ENCODE measurements at places on chromosomes 7 and 10.

- no peak for DNase-seq
Observed at GRCh38 chr10:65894961-65895360, 1030.9 kb upstream of the LRRTM3 start.

GRCh38 chr10:36808625-36809362 lies 316.6 kb upstream of the ANKRD30A start:
- DNase-seq, result no peak

DNA sequence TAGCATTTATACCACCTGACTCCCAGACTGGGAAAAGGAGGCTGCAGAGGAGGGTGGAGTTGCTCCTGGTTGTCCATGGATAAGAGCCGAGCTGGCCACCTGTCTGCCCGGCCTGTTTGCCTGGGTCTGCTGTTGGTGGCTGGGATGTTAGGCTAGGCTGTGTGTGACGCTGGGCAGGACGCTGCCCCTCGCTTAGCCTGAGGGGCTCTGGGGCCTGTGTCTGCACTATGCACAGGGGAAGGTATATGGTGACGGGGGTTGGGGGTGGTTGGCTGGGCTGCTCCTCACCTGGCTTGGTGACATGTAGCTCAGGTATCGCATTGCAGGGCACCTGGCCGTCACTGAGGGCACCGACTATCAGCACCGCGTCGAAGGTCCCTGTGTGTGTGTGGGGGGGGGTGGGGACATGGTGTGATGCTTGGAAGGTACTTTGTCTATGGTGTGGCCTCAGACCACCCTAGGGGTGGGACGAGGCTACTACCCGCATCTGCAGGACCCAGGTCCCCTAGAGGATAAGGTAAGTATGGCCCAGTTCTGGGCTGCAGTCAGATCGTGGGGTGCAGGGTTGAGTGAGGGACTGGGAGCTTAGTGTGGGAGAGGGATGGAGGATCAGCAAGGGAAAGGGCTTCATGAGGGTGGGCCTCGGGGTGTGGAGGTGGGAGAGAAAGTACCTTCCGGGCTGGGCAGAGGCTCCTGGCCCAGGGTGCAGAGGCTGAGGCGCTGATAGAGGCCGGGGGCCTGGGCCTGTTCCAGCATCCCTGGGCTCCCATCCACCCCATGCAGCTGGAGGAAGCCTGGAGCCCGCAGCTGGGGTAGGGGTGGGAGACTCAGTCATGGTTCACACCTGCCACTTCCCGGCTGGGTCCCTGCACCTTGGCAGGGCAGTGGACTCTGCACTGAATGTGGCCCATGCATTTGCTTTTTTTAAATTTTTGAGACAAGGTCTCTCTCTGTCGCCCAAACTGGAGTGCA lies 2.3 kb downstream of the METTL27 start:
- DNase-seq, result no peak

- DNase-seq, result no peak
Observed at GRCh38 chr10:111129363-111129762, 52.5 kb downstream of the ADRA2A start.

- no peak for DNase-seq
Observed at GRCh38 chr7:47669178-47669891, 87.4 kb upstream of the TNS3 start.

DNA sequence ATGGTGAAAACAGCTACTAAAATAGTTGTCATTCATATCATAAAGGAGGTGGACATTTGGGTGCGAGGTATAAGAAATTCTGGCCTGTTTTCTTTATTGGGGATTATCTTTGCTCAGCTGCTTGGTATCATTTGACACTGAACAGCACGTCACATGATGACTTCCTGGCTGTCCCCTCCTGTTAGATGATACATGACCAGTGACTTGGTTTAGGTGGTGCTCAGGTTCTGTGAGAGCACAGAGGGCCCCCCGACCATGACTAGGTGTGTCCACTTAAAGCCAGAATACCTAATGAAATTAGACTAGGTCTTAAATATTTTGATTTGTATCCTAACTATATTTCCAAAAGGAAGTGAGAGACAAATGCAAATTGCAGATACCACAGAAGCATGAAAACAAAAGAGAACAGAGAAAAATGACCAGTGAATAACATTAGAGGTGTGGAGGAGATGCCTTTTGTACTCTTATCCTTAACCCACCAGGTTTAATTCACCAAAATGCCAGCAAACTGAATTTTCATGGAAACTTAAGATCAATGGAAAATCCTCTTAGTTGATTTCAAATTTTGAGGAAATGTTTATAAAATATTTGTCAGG lies 50.6 kb upstream of the GJD4 start:
- no peak for DNase-seq

DNA sequence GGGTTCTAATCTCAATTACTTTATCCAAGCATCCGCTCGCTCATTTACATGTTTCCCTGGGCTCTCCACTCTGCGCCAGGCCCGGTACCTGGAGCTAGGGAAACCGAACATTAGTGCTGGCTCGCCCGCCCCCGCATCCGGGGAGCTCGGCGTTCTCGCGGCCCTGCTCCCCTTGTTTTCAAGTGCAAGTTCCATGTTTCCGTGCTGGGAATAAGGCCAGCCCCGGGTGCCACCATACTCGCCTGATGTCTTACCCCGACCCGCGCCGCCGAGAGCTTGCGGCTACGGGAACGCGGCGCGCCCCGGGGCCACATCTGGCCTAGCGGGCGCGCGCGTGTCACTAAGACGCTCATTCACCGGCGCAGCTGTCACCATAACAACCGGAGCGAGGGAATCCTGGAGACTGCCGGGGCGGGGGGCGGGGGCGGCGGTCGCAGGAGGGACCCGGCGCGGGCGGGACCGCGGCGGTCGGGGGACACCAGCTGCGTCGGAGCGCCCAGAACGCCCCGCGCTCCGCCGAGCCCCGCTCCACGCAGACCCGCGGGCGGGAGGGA lies at the start of gene NEURL1:
Gene NEURL1, plus strand, starts transcription at position 344 of the 554 bp plus-strand sequence. CDS start 683 bp downstream, outside the sequence.
- no peak for DNase-seq

- DNase-seq, result peak; percentile 48
Observed at GRCh38 chr10:79069325-79070080, 737 bp downstream of the ZMIZ1 start.

- DNase-seq, result no peak
Observed at GRCh38 chr10:62036186-62037081, 134.9 kb downstream of the ARID5B start.

GRCh38 chr10:83820033-83820432 lies 319.3 kb upstream of the GHITM start:
- DNase-seq, result no peak

DNA sequence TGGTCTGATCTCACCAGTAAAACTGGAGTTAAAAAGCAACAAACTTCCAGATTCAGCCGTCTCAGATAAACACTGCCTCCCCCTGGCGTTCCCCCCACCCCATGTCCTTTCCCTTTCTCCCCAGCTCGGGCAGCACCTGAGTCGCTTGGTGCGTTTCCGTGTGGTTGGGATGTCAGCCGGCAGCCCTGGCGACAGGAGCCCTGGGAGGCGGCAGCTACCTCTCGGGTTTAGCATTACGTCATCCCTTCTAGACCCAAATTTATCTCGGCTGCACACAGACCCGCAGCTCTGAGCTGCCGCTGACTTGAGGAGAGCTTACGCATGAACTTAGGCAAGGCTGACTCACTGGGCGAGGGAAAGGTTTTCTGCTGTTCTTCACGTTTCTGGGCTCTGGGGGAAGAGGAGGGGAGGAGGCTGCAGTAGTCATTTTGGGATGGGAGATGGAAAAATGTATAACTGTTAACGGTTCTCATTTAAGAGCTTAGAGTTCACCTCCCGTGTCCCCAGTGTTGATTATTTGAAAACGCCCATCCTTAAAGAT lies 14.4 kb downstream of the MXI1 start:
- peak; percentile 70 for DNase-seq

- peak; percentile 69 for DNase-seq
Observed at GRCh38 chr7:76303202-76304147, 1.0 kb downstream of the HSPB1 start.

- peak; percentile 72 for DNase-seq
Observed at GRCh38 chr7:1741751-1742554, 71.9 kb downstream of the ELFN1 start.

GRCh38 chr7:42991024-42991423 lies 58.8 kb downstream of the MRPL32 start:
- no peak for DNase-seq

- DNase-seq, result peak; percentile 40
Observed at GRCh38 chr10:5546891-5547680, 22.3 kb downstream of the CALML3 start.

- DNase-seq, result no peak
Observed at GRCh38 chr7:90605055-90605454, 8.9 kb downstream of the CDK14 start.

DNA sequence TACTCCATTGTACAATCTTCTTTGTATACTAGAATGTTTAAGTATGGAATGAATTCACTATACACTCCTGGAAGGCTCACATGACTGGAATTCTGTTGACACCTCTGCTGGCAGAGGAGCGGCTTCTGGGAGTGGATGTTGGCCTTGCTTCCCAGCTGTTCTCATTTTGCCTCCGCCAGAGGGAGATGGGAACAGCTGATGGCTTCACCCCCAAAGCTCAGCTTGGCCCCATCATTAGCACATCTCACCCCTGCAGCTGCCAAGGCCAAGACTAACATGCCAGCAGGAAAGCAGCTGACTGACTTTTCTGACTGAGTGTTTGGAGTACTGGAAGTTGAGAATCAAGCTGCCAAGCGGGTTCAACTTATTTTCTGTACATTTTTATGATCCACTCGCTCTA lies 15.1 kb downstream of the ADAM12 start:
- DNase-seq, result no peak

- DNase-seq, result no peak
Observed at GRCh38 chr10:74786126-74786525, 40.3 kb upstream of the KAT6B start.

DNA sequence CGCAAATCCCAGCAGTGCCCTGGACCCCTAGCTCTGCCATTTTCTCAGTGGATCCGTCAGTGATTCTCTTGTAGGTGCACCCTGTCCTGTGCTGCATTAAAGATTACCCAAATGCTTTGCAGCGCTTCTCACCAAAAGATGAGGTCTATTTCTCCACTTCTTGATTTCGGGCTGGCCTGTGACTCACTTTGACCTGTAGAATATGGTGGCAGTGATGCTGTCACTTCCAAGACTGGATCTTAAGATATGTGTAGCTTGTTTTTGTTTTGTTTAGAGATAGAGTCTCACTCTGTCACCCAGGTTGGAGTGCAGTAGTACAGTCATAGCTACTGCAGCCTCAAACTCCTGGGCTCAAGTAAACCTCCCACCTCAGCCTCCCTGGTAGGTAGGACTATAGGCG lies 37.0 kb upstream of the ZMIZ1 start:
- no peak for DNase-seq

DNA sequence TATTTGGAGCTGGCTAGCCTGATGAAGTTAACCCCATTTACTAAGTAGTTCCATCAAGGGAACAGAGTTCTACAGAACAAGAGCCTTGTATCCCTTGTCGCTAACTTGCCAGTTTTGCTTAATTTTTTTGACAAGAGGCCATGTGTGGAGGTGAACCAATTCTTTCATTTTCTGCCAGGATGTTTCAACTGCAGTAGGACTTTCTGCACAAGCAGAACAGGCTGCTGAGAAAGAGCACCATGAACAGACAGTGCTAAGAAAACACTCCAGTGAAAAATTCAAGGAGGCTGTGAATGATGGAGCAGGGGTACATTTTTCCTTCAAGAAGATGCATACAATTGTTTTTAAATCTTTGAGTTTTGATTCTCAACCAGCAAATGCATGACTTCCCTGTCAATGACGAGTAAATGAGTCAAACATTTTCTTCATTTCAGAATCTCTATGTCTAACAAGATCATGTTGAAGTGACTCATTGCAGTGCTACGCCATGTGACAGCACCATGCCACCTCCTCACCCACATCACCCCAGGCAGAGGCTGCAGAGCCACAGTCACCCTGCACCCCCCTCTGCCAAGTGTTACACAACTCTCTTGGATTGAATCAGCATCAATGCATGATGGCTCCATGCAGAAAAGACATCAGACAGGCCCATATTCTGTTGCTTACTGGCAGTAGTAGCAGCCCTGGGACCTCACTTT lies 193.1 kb downstream of the COBL start:
- DNase-seq, result no peak

- DNase-seq, result no peak
Observed at GRCh38 chr10:74968667-74969061, 142.3 kb downstream of the KAT6B start.

- no peak for DNase-seq
Observed at GRCh38 chr10:10294881-10295529, 722.7 kb upstream of the CELF2 start.

- DNase-seq, result peak; percentile 75
Observed at GRCh38 chr7:50793120-50793946, 10.6 kb upstream of the GRB10 start.

DNA sequence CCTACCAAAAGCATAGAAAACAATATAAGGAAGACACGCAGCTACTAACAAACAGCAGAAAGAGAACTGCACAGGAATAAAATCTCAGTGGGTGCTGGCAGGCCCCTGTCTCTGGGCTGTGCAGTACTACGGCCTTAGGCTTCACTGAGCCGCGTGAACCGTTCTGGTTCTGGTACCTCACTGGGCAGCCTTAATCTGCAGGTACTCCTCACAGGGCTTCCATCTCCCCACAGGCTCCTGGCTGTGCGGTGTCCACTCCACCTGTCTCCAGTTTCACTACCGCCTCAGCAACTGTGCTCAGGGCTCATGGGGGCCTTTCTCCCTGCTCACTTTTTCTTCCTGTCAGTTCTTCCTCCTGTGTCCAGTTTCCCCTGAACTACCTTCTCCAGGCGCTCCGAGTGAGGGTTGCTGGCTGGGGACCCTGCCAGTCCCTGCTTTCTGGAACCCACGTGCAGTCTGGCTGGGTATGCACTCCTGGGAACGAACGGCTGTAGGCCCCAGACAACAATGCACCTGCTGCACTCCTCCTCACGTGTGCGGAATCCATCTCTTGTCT lies 75.7 kb downstream of the VIPR2 start:
- no peak for DNase-seq
